ENCODE measurements at places on chromosomes 1 and 21.

GRCh38 chr1:217026531-217026930, 303.3 kb upstream of the ESRRG start:
- DNase-seq: no peak

GRCh38 chr1:55725378-55725777, 510.2 kb upstream of the USP24 start:
- no peak for DNase-seq

- DNase-seq: no peak
Measured at GRCh38 chr21:15422783-15423182, 307.0 kb upstream of the USP25 start.

DNA sequence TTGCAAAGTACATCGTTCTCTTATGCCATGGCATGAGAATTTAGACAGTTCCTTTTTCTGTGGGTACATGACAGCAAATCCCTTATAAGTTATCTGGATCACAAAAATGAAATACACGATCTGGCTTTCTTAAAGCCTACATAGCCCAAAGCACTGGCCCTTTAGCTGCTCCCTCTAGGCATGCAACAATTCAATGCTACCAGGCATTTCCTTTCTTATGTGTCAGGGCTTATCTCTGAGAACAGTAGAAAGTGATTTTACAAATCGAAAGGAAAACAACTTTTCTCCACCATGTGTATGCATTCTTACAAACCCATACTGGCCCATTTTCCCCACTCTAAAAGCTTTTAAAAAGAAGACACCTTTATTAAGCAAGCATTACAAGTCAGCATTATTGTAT, 139.7 kb downstream of the GRIK1 start:
- no peak for DNase-seq

- DNase-seq: no peak
Measured at GRCh38 chr1:226956942-226957713, 17.0 kb downstream of the COQ8A start.

DNA sequence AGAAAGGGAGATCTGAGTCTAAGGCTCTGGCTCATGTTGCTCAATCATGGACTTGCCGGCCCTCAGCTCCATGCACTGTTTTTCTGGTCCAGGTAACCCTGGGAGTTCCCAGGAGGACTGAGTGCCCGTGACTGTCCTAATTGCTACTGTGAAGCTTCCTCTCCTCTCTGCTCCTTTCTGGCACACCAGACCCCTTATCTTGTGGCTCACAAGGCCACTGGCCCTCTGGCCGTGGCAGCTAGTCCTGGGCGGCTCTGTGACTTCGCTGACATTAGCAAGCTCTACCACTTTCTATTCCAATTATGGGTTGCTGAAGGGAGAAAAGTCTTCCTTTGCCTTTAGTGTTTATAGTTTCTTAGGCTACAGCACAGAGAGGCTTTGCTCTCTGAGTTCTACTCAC, 380.2 kb downstream of the RWDD3 start:
- no peak for DNase-seq

DNA sequence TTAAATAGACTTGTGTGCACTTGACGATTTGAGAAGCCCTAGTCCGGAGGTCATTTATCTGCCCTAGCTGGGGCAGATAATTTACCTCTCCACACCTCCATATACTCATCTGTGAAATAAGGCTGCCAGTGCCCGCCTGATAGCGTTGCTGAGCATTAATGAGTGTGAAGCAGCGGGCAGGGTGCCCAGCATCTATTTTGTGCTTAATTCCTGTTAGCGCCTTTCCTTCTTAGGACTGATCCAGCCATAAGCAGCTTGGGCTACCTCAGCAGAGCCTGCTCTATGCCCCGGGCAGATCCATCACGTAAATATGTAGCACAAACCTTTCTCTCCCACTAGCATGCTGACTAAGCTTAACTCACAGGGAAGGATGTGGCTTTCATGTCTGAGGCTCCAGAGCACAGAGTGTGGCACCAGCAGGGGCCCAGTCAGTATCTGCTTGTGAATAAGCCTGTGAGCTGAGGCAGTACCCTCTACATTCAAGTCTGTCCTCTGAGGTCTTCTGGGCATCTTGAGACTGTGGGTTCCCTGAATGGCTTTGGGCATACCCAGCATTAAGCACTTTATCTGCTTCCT, 21.5 kb upstream of the RNF187 start:
- no peak for DNase-seq

DNA sequence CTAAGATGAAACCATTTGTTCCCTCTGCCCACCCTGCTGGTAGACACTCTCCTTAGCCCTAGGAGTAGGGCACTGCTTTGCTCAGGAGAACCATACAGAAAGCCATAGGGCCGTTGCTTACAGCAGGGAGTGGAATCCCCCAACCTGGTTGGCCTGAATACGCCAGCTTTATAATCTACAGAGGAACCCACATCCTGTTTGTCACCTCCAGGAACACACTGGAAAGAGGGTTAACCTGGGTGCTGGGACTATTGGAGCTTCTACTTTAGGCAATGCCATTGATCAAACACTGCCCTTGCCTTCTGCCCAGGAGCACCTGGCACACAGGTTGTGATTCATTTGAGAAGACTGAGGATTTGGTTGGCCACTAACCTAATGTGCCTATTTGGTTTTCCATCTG, 124.8 kb downstream of the TNR start:
- DNase-seq: no peak

GRCh38 chr1:117398957-117399356, 31.7 kb downstream of the MAN1A2 start:
- no peak for DNase-seq

- DNase-seq: no peak
Measured at GRCh38 chr1:55536545-55536865, 321.3 kb upstream of the USP24 start.

DNA sequence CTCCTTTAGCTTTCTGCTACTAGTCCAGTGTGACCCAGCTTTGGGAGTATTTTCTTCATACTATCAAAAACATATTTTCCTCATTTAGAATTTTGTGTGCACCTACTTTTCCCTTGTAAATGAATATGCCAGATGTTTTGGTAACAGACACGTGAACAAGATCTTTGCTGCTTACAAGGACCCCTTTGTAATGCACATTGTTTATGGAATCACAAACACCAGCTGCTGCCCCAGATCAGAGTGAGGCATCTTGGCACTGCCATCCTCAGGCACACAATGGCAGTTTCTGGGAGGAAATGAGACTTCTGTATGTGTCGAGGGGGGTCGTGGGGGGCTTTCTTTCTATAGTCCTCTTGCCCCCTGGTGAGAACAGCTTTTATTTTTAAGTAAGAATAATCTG, 115.7 kb downstream of the RGL1 start:
- no peak for DNase-seq

DNA sequence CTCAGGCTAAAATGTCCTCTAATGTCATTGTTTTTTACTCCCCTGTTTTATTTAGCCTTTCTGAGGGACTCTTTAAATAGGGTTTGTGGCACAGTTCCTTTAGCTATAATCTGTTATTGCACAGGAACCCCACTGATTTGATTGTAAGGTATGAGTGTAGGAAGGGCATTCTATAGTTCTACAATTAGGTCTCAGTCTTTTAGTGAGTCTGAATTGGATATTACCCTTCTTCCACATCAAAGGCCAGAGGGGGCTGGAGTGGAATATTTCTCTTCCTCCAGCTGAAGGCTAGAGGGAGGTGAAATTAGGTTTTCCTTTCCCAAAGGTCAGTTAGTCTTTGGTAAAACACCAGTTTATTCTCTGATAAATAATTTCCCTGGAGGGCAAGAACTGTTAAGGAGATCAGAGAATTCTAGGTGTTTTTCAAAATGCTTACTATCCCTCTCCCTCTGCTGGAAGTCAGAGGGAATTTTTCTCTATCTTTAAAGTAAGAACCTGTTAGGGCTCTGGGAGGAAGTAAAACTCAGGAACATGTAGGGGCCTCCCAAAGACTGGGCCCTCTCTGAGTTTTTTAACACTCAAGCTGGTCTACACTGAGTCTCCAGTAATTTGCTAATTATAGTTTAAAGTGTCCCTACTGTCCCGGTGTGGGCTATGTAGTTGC, 176.3 kb upstream of the ZNHIT6 start:
- DNase-seq: peak; percentile 36

- DNase-seq: no peak
Measured at GRCh38 chr1:222613627-222614026, 4.3 kb upstream of the MIA3 start.

- DNase-seq: no peak
Measured at GRCh38 chr21:31221043-31221442, 123.0 kb downstream of the TIAM1 start.

- peak; percentile 88 for DNase-seq
Measured at GRCh38 chr1:6473974-6474814, 8.2 kb upstream of the TNFRSF25 start.

GRCh38 chr21:36891692-36892091, 74.8 kb downstream of the HLCS start:
- no peak for DNase-seq

DNA sequence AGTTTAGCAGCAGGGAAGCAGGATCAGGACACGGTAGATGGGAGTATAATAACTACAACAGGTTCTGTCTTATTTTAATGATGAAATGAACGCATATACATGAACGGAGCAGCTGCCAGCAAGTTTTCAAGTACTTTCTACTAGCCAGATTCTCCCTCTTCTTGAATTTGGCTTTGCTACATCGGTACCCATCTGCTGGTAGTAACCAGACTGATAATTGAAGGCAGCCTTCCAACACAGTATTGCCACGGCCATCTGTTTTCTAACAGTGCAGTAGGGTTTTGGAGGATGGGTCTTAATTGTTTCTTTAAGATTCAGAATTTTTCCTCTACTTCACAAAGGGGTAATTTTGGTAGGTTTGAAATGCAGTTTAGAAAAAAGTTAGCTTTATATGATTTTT, 33.4 kb downstream of the CENPF start:
- no peak for DNase-seq

GRCh38 chr1:177615251-177615650, 354.6 kb downstream of the SEC16B start:
- DNase-seq: no peak

GRCh38 chr1:234763367-234763766, 153.4 kb upstream of the IRF2BP2 start:
- DNase-seq: no peak

DNA sequence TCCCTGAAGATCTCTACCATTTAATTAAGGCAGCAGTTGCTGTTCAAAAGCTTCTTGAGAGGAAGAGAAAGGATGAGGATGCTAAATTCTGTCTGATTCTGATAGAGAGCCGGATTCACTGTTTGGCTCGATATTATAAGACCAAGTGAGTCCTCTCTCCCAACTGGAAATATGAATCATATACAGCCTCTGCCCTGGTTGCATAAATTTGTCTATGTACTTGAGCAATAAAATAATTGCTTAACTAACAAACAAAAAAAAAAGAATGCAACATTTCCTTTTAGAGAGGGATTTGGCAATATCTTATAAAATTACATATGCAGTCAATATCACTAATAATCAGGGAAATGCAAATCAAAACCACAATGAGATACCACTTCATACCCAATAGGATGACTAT, 26.8 kb downstream of the ALDH9A1 start:
- DNase-seq: no peak

DNA sequence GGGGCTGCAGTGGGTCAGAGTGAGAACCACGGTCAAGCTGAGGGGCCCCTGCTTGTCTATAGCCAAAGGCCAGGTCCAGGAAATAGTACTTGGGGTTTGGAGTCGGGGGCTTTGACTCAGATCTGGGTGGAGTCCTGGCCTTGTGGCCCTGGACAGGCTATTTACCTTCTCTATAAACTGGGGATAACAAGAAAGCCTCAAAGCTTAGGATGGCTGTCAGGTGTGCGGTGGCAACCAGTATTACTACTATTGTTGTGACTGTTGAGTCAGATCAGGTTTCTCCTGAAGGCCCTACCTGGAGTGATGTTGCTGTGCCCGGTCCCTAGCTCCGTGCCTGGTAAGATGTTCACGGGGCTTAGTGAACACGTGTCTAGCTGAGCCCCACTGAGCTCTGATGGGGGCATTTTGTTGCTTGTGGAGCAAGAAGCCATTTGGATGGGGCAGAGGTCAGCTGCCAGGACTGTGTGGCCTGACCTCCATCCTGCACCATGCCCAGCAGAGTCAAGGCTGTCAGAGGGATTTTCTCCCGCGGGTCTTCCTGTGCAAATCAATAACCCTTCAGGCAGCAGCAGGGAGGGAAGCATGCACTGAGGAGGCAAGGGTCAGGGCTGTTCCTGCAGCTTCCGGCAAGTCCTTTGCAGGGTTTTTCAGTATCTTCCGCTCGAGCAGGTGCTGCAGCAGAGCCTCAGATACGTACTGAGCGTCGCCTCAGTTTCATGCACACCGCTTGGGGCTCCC, 170.3 kb downstream of the CAMTA1 start:
- DNase-seq: no peak

DNA sequence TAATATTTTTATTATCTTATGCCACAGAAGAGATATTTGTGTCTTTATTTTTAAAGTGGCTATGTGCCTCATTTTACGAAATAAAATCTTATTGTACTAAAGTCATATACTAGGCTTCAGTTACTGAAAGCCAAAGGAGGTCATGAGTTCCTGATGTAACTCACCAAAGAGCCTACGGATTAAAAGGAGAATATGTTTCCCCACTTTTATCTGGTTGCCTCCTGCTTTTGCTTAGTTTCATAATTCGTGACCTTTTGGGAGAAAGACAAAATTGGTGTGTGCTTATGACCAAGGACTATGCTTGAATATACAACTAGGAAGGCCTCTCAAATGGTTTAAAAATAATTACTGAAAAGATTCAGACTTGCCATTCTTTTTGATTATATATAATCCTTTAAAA, 18.2 kb upstream of the AHCTF1 start:
- no peak for DNase-seq

DNA sequence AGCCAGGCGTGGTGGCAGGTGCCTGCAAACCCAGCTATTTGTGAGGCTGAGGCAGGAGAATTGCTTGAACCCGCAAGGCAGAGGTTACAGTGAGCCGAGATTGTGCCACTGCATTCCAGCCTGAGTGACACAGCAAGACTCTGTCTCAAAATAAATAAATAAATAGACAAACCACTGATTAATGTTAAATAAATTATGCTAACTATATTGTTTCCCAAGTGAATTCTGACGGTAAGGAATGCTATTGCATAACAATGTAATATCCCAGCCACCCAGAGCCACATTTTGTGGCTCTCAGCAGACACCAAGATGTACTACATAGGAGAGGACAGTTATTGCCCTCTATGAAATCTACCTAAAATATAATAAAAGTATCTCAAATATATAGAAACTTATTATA, 55.4 kb downstream of the LPGAT1 start:
- no peak for DNase-seq

GRCh38 chr1:206814716-206815341, 42.5 kb upstream of the IL10 start:
- DNase-seq: peak; percentile 38

DNA sequence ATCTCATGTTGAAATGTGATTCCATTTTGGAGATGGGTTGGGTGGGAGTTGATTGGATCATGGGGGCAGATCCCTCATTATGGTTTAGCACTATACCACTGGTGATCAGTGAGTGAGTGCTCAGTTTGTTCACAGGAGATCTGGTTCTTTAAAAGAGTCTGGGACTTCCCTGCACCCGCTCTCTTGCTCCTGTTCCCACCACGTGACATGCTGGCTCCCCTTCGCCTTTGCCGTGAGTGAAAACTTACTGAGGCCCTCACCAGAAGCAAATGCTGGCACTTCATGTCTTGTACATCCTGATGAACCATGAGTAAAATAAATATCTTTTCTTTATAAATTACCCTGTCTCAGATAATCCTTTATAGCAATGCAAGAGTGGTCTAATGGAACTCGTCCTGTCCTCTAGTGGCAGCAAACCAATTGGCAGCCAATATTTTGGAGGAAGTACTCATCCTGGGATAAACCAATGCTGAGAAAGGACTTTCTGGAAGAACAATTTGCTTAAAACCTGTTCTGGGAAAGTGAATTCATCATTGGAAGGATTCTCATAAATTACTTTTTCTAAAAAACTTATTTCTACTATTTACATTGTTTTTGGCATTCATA, 27.8 kb upstream of the CYP4A11 start:
- no peak for DNase-seq
